ENCODE measurements at places on chromosomes 5 and 9.

DNA sequence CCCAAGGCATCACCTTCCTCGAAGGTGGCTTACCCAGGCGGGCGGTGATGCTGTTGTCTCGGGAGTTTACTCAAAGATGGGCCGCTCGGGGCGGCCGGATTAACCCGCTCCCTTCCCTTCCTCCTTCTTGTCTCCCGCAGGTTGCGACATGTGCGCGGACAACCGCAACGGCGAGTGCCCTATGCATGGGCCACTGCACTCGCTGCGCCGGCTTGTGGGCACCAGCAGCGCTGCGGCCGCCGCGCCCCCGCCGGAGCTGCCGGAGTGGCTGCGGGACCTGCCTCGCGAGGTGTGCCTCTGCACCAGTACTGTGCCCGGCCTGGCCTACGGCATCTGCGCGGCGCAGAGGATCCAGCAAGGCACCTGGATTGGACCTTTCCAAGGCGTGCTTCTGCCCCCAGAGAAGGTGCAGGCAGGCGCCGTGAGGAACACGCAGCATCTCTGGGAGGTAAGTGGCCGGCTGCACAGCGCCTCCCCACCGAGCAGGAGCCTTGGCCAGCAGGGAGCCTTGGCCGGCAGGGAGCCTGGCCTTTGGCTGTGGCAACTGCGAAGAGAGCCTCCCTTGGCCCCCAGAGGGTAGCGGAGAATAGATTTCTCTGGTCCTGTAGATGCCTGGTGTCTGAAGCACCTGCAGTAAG is 10.6 kb downstream of the PRDM6 start:
- no peak for DNase-seq

DNA sequence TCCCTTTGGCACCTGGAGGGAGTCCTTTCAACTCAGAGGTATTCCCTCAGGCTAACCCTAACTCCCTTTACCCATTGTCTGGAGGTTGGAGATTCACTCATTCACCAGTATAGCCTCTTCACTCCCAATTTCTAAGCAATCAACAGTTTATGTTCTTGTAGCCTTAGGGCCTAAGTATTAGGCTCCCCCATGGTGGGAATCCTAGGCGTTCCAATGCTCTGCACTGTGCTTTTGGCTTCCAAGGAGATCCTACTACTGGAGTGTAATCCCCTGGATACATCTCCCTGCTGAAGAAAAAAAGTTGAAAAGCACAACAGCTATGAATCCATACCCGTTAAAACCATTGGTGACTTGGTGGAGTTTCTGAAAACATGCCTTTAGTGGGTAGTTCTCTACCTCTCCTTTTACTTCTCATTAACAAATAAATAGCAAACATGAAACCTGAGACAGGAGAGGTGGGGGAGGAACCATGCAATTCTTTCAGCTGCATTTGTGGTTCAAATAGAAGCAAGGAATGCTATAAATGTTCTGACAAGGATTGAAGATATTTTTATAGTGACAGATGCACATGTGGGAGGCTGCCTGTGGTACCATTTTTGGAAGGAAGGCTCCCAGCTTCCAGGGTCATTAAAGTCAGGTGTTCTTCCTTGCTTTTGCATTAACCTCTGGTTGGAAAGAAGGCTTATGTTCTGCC is 397.1 kb downstream of the DMAC1 start:
- DNase-seq = no peak

DNA sequence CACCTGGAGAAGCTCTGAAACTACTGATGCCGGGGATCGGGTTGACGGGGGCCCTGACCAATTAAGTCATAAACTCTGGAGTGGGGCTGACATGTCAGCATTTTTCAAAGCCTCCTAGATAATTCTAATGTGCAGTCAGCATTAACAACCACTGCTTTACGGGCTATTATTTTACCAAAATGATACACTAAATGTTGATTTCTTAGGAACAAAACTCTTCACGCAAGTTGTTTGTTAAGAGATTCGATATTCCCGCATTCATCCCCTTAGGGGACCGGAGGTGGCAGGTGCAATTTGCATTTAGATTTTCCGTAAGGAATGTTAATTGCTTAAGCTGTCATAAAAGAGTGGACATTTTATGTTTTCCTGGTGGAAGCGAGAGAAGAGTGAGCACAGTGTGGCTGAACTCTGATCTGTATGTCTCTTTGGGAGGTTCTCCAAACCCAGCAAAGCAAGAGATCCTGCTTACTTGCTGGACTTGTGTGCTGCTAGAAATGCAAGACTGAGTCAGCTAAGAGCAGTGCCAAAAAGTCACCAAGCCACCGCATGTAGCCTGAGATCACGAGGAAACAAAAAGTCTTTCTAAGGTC is 77.6 kb downstream of the UGCG start:
- DNase-seq = no peak

- no peak for DNase-seq
Measured at GRCh38 chr9:33187519-33188218, 20.5 kb upstream of the B4GALT1 start.

DNA sequence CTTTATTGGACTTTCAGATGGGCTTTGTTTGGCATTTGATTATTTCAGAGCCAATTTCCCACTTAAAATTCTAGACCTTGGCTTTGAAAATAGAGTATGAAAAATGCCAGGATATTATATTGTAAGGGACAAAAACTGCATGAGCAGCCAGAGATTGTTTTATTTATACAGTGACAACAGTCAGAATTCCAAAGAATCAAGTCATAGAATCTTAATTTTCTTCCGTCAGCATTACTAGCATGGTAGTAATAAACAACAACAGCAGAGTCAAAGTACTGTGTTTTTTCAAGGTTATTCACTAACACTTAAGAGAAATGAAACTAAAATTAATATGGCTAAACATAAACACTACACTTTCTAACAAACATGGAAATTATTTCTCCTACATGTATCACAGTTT is 52.2 kb downstream of the MLLT3 start:
- no peak for DNase-seq

All from left lung (tissue), 14 donors.